ENCODE measurements at places on chromosomes 12 and 14.

DNA sequence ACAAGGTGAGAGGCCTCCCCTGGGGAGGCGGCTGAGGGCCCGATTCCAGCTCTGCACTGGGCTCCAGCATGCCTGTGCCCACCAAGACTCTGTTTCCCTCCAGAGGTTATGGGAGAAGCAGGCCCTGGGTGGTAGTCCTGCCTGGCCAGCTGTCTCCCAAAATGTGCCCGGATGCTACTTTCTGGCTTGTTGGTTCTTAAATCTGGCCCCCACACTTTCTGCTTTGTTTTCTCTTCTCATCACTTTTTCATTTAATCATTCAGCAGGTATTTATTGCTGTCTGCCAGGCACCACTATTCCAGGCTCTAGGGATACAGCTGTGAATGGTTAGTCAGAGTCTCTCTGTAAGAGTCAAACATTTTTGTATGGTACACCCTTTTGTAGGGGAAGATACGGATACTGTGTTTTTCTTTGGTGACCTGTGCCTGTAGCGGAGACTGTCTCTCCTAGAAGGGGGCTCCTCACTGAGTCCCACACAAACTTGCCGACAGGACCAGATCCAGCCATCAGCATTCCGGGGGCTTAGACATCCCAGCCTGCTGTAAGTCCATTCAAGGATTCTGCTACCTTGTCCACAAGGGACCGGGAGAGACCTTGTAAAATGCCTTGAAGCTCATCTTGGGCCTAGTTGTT is 3.8 kb downstream of the DHRS2 start:
- no peak for DNase-seq

DNA sequence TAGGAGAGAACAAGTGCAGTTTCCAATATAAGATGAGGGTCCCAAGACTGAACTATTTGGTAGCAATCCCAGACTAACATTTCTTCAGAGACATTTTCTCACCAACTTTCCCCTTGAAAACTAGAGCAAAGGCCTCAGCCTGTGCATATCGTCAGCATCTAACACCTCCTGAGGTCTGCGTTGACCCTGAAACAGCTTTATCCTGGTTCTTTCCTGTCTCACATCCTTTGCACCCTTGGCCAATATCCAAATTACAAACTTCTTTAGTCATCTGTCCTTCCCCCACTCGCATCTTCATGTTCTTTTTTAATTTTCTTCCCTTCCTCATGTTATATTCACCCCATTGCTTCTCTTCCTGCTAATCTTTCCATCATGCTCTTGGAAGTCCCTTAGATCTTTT is 83.0 kb downstream of the FAR2 start:
- DNase-seq: no peak

- no peak for DNase-seq
Observed at GRCh38 chr12:45478931-45479330, 250.6 kb upstream of the ARID2 start.

- no peak for DNase-seq
Observed at GRCh38 chr12:122545855-122546254, 18.8 kb downstream of the KNTC1 start.

DNA sequence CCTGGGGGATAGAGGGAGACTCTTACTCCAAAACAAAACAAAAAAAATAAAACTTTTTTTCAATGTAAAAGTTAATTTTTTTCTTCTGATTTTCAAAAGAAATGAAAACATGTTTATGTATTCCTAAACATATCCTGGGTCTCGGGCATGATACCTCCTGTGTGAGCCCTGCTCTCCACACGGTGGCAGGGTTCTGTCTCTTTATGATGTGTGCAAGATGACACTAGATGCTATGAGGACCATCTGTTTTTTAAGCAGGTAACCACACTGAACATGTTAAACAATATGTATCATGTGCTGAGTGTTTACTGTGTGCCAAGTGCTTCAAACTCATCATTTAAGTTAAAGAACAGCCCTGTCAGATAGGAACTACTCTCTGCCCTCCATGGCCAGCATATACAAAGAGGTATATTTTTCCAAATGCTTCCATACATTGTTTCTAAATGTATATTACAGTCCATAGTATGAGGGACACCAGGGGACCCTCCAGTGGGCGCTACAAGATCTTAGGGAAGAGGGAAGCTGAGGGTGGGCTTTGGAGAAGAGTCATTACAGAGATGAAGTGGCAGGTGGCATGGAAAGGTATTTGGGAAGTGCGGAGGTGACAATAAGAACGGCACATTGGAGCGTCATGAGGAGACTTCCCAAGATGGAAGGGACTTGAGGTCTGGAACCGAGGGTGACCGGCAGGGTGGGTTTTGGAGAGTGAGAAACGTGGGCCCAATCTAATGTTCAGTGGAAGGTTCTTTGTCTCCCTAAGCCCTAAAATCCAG is 28.5 kb downstream of the FOS start:
- no peak for DNase-seq

DNA sequence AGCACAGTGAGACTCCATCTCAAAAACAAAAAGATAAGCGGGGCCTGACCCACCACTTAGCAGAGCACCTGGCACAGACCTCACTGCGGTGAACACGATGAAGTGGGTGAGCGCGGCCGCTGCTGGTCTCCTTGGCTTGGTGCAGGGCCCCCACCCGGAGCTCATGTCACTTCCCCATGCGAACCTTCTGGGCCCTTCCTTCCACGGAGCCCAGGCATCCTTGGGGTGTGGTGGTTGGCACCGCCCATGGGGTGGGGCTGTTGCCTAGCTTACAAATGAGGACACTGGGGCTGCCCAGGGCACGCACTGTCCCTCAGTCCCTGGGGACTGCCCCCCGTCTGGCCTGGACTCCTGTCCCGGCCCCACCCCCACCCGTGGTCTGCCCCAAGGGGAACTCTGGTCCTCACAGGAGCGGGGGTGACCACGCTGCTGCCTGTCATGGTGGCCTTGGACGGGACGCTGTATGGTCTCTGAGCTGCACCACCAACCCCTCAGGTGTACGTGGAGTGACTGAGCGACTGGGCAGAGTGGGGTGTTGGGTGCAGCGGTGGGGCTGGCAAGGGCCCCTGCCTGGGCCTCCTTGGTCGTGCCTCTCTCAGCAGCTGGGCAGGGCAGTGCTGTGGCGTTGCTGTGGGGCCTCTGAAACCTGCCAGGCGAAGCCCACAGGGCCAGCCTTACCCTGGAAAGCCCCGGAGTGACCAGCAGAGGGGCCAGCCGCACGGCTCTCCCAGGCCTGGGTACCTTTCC is 15.3 kb downstream of the FBRSL1 start:
- no peak for DNase-seq
